Stimulated activated CD4-positive, alpha-beta T cell treated with anti-CD3 and anti-CD28 coated beads, TNF-alpha, amount 100 ng/mL, for 1 hour (primary cell): ENCODE measurements at places on chromosomes 1 and 21.

DNA sequence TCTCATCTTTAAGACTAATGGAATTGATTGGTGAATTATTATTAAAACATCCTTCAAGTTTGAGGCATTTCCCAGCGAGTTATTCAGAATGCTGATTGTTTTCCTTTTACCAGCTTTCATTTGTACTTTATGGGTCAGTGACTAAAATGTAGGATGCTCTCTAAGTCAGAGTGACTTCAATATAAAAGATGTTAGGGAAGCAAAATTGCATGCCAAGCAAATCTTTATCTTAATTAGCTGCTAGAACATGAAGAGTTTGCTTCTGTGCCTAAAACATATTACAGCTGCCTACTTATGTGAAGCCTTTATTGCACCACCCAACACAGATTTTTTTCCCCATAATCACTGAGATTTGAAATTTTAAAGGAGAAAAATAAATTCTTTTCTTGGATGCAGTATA is 79.8 kb upstream of the CYYR1 start:
- DNase-seq: no peak

GRCh38 chr1:91805311-91805801 is 80.6 kb downstream of the TGFBR3 start:
- no peak for DNase-seq

- no peak for DNase-seq
Measured at GRCh38 chr1:101235216-101235695, 1.6 kb upstream of the S1PR1 start.

DNA sequence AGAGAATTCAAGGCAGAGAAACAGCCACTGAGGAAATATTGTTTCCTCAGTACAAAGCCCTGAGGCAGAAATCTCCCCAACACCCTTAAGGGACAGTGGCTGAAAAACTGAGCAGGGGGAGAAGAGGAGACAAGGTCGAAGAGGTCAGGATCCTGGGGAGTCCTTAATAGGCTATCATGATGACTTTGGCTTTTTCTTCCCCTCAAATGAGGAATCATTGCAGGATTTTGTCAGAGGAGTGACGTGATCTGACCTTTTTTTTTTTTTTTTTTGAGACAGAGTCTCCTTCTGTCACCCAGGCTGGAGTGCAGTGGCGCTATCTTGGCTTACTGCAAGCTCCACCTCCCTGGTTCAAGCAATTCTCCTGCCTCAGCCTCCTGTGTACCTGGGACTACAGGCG is 10.2 kb downstream of the MAP7D1 start:
- no peak for DNase-seq

DNA sequence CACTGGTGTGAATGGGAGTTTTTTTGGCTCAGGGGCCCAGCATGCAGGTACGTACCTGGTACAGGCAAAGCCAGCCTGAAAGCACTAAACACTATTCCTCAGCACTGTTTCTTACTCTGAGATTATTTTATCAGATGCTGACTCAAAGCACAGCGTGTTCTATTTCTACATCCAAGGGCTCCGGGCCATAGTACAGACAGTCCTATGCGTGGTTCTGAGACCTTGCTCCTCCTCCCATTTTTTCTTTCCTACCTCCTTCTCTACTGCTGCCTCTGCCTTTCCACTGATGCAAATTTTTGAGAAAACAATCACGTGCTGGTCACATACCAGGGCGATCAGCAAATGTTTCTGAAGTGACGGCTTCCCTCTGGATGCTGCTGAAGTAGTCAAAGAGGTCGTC is 36.3 kb downstream of the PDPN start:
- DNase-seq: no peak

GRCh38 chr1:110283677-110284076 is 55.5 kb upstream of the RBM15 start:
- DNase-seq: no peak

- no peak for DNase-seq
Measured at GRCh38 chr21:30354308-30355005, 6.1 kb upstream of the KRTAP23-1 start.

DNA sequence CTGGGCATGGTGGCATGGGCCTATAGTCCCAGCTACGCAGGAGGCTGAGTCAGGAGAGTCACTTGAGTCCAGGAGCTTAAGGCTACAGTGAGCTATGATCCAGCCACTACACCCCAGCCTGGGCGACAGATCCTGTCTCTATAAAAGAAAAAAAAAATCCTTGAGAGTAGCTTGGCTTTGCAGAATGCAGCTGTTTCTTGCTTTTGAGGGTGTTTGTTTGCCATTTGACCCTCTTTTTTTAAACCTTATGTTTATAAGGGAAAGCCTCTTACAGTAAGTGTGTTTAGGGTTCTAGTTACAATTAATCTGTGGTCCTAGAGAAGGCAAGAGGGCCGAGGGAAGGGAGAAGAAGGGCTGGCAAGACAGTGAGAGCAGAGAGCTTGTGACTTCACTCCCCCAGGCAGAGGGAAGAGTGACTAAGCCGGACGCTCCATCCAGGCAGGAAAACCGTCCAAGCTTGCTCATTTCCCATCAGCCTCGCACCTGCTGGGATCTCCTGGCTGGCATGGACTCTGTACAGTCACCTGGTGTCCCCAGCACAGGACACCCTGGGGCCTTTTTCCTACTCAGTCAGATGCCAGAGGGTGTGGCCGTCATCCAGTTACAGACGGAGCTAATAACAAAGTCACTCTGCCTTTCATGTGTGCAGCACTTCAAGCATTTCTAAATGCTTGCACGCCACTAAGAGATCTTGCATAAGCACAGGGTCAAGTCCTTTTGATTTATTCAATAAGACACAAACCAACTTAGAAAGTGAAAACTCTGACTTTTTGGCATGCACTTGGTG is 55.5 kb upstream of the PSEN2 start:
- DNase-seq: no peak

DNA sequence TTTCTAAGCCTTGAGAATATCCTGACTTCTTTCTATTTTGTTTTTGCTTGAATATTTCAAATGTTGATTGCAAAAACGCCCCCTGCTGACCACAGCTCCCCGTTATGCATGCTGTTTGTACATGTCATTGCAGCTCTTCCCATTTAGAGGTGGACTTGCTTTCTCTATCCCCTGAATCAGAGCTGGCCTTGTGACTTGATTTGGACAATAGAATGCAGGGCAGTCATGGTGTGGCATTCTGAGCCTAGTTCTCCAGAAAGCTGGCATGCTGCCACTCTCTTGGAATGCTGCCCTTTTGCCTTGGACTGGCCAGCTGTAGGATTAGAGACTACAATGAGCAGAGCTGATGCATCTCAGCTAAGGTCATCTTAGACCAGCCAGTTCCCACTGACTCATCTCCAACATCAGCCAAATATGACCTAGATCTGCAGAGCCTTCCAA is 1561.5 kb downstream of the MRPL39 start:
- no peak for DNase-seq

- no peak for DNase-seq
Measured at GRCh38 chr1:101151286-101151685, 85.5 kb upstream of the S1PR1 start.

DNA sequence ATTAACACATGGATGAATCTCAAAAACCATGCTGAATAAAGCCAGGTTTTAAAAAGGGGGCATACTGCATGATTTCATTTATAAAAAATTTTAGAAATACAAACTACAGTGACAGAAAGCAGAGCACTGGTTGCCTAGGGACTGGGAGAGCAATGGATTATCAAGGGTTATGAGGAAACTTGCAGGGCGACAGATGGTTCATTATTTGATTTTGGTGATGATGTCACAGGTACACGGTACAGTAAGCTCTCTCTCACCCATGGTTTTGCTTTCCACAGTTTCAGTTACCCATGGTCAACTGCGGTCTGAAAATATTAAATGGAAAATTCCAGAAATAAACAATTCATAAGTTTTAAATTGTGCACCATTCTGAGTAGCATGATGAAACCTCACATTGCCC is 14.1 kb downstream of the VAMP4 start:
- no peak for DNase-seq

DNA sequence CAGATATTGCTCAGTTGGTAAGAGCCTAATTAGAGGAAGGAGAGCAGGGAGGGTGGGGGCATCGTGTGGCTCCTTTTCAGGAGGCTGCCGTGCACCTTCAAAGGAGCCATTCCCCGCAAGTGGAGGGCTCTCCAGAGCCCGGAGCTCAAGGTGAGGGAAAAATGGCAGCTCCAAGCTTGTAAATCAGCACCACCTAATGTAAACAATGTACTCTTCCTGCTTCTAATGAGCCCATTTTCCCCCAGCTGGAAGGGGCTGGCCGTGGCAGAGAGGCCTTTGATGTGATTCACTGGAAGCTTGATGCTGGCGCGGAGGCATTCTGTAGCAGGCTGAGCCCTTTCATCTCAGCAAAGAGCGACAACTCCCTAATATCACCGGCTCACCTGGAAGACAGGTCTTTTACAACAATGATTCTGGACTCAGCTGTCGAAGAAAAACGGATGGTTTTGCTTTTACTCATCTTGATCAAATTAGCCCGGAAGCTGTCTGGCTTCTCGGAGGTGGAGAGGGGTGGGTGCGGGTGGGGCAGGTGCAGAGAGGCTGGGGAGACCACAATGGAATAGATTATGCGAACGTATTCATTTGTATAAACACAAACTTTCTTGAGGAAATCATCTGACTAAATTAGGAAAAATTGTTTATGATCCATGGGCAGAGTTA is 112.5 kb downstream of the RRAGC start:
- no peak for DNase-seq

GRCh38 chr1:29682919-29683295 is 446.6 kb downstream of the PTPRU start:
- no peak for DNase-seq

GRCh38 chr1:205391386-205391785 is 30.5 kb downstream of the LEMD1 start:
- no peak for DNase-seq

GRCh38 chr1:106700211-106700610 is 356.3 kb upstream of the PRMT6 start:
- DNase-seq: no peak

- DNase-seq: no peak
Measured at GRCh38 chr1:26020941-26021646, 481 bp upstream of the EXTL1 start.

GRCh38 chr1:104459886-104460285 is 710.2 kb downstream of the AMY1C start:
- no peak for DNase-seq

- no peak for DNase-seq
Measured at GRCh38 chr1:39852214-39852791, 31.0 kb downstream of the TRIT1 start.

DNA sequence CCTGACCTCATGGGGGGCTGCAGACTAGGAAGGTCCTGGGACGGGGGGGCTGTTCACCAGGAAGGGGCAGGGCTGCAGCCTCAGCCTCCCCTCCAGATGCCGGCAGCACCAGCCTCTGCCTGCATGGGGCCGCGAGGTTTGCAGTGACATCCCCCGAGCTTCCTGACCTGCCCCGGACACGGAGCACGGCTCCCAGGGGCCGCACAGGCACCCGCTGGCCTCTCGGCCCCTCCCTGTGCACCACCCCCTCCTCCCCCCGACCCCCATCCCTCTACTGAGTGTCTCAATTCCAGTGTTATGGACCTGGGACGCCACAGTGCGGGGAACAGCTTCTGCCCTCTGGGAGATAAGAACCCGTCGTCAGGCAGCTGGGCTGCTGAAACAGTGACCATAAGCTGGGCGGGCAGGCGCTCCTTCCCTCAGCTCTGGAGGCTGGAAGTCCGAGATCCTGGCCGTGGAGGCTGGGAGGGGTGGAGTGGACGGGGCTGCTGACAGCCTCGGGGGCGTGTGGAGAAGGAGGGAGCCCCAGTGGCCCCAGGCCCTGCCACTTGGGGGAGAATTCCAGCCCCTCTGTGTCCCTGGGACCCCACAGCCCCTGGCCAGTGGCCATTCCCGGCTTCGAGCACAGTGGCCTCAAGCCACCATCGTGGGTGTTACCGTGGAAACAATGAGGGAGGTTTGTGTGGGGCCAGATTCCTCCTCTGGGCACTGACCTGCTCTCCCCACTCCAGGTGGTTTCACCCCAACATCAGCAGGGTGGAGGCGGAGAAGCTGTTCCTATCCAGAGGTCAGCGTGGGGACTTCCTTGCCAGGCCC is 11.6 kb downstream of the RNF223 start:
- DNase-seq: no peak

- no peak for DNase-seq
Measured at GRCh38 chr1:19734472-19734999, 65.2 kb downstream of the TMCO4 start.

DNA sequence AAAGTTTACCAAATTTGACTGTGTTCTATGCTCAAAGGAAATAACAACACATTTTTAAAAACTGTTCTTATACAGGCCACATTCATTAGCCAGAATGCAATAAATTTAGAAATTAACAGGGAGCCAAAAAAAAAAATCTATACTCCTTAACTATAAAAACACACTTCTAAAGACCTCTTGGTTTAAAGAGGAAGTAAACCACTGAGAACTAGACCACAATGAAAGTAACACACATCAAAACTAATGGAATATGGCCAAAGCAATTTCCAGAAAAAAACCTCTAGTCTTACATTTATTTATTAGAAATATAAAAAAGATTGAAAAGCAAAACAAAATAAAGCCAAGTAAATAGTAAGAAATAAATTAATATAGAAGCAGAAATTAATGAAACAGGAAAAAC is 48.9 kb upstream of the GADD45A start:
- DNase-seq: no peak

- DNase-seq: no peak
Measured at GRCh38 chr1:185916861-185917260, 182.7 kb downstream of the HMCN1 start.

- no peak for DNase-seq
Measured at GRCh38 chr1:227747382-227747781, 12.1 kb downstream of the SNAP47 start.

GRCh38 chr1:26375081-26375480 is 2.5 kb upstream of the ZNF683 start:
- DNase-seq: no peak

DNA sequence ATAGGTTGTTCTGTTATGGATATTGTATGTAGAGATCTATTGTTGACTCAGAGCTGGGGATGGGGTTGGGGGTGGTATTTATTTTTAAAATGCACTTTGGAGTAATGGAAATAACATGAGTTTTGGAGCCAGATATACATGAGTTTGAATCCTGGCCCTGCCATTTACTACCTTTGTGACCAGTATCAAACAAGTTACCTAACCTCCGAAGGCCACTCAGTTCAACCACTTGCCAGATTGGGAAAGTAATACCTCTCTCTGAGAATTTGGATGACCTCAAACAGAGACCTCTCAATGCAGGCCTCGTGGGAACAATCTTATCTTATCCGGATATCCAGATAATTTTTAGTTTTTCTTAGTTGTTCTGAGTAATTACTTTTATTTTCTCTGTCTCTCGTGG is 181.0 kb downstream of the FGGY start:
- DNase-seq: no peak

GRCh38 chr1:214216021-214216420 is 64.9 kb upstream of the SMYD2 start:
- DNase-seq: no peak

- DNase-seq: no peak
Measured at GRCh38 chr1:41360074-41360785, 1.0 kb upstream of the FOXO6 start.

DNA sequence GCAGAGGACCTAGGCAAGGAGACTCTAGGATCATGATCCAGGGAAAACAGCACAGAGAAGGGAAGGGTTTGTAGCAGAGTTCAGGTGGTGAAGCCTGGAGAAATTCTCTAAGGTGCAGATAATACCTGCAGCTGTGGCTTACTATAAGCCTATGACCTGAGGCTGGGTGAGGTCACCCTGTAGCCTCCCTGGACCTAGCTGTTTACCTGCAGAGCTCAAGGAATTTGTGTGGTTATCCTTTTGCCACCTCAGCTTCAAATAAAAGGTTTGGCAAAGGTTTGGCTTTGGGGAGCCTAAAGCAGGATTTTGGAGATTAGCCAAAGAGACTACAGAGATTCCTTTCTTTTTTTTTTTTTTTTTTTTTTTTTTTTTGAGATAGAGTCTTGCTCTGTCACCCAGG is 79.5 kb upstream of the ZNF648 start:
- DNase-seq: no peak
